ENCODE measurements at places on chromosomes 2 and 18. TPM values are rescaled to one million over a fixed set of nuclear protein-coding genes. Genes with fewer than 3 reads are reported as not detected.

The CDCA7 gene
- 0.46 TPM for total RNA-seq

The LRP1B gene
- total RNA-seq, result under 0.01 TPM

The RTP5 gene
- 1.4 TPM for total RNA-seq

- H3K36me3 ChIP-seq, result peaks cover 35% of the 10 kb centered on the region
- no peak overlapping the region for H3K4me3 ChIP-seq
- H3K27me3 ChIP-seq, result no peaks in the 10 kb centered on the region
- H3K4me1 ChIP-seq, result peaks cover 21% of the 10 kb centered on the region
- DNase-seq, result no peak
Observed at GRCh38 chr2:96824079-96824870, 8.2 kb downstream of the CNNM3 start.

GRCh38 chr2:100887713-100888495 lies 68.0 kb downstream of the NPAS2 start:
- H3K36me3 ChIP-seq, result no peaks in the 10 kb centered on the region
- H3K4me3 ChIP-seq, result no peak overlapping the region
- H3K27me3 ChIP-seq, result no peaks in the 10 kb centered on the region
- H3K27ac ChIP-seq, result no peak overlapping the region
